ENCODE measurements at places on chromosomes 5 and 9.
A peak's percentile ranks its signal among the peaks of the same experiment; 100 is the strongest.

DNA sequence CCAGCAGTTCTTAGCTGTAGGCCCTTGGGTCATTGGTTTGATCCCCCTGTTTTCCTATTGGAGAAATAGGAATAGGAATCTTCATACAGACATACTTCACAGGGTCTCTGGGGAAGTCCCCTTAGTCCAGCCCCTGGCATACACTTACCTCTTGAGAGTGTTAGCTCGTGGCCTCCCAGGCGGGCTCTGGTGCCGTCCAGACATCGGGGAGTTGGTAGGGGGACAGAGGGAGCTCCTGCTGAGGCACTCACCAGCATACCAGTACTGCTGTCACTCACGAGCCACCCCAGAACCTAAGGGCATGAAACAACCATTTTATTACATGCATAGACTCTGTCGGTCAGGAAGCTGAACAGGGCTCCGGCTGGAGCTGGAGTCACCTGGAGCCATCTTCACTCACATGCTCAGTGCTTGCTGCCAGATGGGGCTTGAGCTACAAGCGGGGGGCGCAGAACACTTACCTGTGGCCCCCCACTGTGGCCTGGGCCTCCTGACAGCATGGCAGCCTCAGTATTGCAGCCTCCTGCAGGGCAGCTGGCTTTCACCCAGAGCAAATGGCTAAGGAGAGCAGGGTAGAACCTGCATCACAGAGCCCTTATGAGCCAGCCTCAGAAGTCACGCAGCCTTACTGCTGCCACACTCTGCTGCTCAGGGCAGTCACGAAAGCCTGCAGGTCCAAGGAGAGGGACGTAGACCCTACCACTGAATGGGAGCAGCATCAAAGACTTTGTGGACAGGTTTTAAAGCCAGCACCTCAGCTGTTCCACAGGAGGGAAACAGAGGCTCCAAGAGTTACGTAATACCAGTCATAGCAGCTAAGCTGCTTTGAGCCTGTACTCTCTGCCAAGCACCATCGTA is 58.3 kb upstream of the ANGPTL2 start:
- DNase-seq, result no peak

DNA sequence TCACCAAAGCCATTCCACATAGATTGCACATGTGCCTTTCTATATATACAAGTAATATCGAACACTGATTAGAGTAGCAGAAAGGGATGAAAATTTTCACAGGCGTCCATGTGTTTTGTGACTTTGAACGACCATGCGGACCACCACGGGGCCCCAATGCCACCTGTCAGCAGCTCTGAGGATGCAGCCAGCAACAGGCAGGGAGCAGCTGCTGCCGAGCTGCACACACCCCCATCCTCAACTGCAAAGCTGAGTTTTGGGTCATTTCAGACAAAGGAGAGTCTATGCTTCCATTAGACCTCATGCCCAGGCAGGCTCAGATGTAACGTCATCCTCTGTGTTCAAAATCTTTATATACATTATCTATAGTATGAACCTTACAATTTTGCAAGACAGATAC is 503.8 kb downstream of the IRX1 start:
- no peak for DNase-seq

DNA sequence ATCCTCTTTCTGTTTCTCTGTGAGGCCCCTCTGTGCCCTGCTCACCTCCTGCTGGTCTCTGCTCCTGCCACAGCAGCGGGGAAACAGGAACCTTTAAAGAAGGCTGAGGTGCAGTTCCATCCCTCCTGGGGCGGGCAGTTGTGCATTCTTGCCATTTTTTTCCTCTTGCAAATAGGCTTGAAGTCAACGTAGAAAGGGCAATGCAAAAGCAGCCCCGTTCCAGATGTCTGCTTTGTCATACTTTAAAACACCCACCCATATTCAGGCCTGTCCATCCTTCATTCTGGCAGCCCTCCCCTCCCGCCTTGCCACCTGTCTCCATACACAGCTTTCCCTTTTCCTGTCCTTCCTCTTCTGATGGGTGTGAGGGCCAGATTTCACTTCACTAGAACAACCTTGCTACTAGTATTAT is 65.4 kb upstream of the KLF9 start:
- no peak for DNase-seq

- DNase-seq, result peak; percentile 16
Observed at GRCh38 chr9:120393386-120394057, 186.4 kb downstream of the CDK5RAP2 start.

DNA sequence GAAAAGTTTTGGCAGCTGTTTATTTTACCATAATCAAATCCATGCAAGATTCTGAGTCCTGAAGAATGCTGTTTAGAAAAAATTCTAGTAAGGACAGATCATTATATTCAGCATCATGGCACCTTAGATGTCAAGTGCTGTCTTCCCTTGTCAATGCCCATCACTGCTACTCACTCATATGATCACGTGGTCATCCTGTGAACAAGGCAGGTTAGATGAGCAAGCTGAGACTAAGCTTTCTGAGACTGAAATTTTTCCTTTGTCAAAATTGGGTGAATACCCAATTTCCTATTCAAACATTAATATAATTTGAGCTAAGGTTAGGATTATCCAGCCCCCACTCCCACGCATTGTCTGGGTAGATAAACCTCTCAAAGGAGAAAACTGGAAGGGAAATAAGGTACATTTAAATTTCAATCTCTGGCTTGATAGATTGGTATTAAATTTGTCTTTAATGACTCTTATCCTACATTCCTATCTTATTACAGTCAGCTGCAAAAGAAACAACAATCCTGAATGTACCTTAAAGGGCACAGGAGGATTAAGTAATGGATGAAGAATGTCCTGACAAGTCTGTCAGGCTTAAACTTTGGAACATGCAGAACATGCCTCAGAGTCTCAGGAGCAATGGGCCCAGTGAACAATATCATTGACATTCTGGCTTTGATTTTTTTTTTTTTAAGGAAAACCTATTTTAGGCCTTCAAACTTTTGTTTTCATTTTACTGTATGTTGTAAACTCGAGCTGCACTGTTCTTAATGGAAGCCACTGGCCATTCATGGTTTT is 148.7 kb upstream of the RANBP3L start:
- no peak for DNase-seq

GRCh38 chr5:179239256-179240135 is 105.8 kb downstream of the ADAMTS2 start:
- DNase-seq, result no peak

- no peak for DNase-seq
Observed at GRCh38 chr5:172608773-172609172, 32.3 kb upstream of the NEURL1B start.

GRCh38 chr9:110751971-110752370 is 83.4 kb downstream of the MUSK start:
- DNase-seq, result no peak

GRCh38 chr5:103519550-103519949 is 43.0 kb downstream of the NUDT12 start:
- DNase-seq, result no peak

GRCh38 chr5:26847041-26847736 is 191.2 kb downstream of the CDH9 start:
- no peak for DNase-seq

- no peak for DNase-seq
Observed at GRCh38 chr9:95497772-95498171, 19.0 kb downstream of the PTCH1 start.

DNA sequence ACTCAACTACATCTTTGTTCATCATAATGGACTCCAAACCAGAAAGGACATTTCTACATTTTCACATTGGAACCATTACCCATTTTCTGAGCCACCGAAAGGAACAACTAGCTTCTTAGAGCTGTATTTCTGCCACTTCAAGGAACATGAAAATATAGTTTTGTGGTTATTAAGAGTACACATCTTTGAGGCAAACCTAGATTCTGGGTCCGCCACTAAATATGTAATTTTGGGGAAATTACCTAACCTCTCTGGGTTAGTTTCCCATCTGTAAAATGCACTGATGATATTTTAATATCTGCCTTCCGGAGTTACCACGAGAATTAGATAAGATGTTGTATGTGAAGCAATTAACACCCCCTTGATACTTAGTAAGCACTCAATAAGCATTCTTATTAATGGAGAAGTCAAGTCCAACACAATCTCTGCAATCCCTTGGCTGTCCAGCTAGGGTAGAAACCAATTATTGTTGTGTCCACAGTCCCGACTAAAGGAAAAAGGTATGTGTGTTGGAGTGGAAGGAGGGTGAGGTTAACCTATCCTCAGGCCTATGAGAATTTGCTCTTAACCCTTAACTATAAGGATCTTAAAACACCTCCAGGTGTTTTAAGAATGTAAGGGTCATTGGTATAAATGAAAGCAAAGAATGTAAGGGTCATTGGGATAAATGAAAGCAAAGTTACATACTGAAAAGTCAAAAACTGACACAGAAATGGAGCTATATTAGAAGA is 94.0 kb upstream of the PTGER4 start:
- no peak for DNase-seq

GRCh38 chr5:6596388-6596787 is 36.5 kb downstream of the NSUN2 start:
- DNase-seq, result no peak
